ENCODE measurements at places on chromosomes 7 and 10.
A peak's percentile ranks its signal among the peaks of the same experiment; 100 is the strongest.

GRCh38 chr10:69497611-69498390, 46.5 kb downstream of the TSPAN15 start:
- no peak for DNase-seq

- peak; percentile 66 for DNase-seq
Measured at GRCh38 chr7:148262721-148263229, 327.8 kb upstream of the C7orf33 start.

GRCh38 chr10:3807211-3807927, 22.4 kb upstream of the KLF6 start:
- DNase-seq = no peak

GRCh38 chr10:69801434-69802315, at the start of gene COL13A1:
Gene COL13A1 (plus strand): TSS chr10:69801906. CDS start chr10:69802424, 518 bp downstream.
- DNase-seq = no peak

- DNase-seq = no peak
Measured at GRCh38 chr7:45662018-45662417, 87.8 kb downstream of the ADCY1 start.

Data from stimulated activated CD4-positive, alpha-beta T cell treated with anti-CD3 and anti-CD28 coated beads, Interleukin-12 subunit alpha, Interleukin-12 subunit beta, amount 100 ng/mL, for 4 hours (primary cell).